Germinal center (tissue), 1 donor: ENCODE measurements at places on chromosomes 5 and 9.
A peak's percentile ranks its signal among the peaks of the same experiment; 100 is the strongest.

- DNase-seq: peak; percentile 49
Observed at GRCh38 chr9:33166231-33167083, 679 bp downstream of the B4GALT1 start.

DNA sequence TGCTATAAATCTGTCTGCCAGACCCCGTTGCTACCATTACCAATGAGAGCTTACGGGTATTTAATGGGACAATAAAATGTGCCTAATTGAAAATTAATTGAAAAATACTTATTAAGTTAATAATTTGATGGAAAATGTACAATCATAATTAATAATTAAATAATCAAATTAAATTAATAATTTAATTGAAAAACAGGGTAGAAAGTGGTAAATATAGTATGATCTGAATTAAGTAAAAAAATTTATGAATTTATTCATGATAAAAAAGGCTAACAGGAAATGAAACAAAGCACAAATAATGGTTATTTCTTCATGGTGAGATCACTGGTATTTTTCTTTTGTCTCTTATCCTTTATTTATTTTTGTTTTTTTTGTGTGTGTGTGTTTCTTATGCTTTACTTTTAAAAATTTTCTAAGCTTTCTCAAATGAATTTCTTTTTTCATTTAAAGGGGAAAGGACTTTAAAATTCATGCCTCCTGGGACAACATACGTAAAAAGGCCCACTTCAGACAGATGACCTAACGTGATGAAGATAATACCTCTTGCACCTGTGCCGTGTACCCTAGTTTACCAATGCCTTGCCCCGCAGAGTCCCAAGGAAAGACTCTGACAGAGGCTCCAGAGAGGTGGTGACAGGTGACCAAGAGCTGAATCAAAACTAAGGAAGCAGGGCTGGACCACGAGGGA, 24.0 kb upstream of the RXRA start:
- no peak for DNase-seq

DNA sequence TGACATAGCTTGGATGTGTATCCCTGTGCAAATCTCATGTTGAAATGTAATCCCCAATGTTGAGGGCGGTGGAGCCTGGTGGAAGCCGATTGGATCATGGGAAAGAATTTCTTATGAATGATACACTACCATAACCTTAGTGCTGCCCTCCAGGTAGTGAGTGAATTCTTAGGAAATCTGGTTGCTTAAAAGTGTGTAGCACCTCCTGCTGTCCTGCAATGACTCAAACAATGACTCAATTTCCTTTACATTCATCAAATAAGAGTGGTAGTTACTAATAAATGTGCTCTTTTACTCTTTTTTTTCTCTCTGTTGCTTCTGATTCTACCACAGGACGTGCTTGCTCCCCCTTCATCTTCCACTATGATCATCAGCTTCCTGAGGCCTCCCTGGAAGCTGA, 1696.0 kb upstream of the CDH9 start:
- no peak for DNase-seq

DNA sequence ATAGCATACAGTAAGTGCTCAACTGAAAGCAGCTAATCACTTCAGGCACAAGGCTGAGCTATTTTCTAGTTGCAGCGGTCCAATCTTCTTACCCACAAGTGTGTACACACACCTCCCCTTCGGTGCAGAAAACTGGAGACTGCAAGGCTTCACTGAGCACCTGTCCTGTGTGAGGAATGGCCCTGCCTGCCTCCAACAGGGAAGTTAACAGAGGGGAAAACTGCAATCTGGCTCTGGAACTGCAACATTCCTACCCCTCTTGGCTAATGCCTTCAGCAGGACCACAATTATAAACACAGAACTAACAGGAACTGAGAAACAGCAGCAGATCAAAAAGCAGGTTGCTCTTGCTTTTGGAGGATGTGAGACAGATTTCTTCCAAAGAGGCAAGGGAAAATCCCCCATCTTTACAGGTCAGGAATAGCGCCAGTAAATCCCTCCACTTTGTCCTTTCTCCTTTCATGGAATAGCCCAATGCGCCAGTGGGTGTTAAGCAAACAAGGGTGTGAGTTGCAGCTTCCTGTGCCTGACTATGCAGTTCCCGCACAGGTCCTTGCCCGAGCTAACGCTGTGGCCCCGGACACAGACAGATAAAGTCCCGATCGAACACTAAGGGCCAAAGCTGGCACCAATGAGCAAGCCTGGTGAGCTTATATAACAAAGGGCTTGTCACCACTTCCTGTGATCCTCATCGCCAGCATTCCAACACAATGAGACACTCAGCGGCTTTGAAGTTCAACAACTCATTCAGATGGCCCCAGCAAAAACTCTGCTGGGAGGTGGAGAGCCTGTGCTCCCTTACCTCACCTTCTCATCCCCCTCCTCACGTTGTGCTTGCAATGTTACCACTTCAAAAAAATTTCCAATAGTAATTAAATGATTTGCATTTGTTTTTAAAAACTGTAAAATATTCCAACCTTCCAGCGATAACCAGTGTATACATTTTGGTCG, 21.5 kb downstream of the SHB start:
- DNase-seq: no peak

GRCh38 chr5:134938030-134938429, 29.7 kb upstream of the CATSPER3 start:
- no peak for DNase-seq

DNA sequence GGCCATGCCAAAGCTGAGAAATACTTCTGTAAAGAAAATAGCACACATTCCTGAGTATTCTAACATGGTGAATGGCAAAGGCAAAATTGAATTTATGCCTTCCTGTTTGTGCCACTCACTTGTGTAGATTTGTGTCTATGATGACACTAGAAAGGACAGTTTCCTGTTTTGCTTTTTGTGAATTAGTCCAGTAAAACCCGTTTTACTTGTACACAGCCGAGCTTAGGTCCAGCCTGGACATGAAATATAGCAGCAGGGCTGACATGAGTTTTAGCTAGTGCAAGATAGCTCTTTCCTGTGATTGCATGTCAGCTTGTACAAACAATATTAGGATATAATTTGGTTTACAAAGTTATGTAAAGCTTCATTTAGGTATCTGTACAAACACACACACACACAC, 1891.7 kb upstream of the WWC1 start:
- DNase-seq: no peak

DNA sequence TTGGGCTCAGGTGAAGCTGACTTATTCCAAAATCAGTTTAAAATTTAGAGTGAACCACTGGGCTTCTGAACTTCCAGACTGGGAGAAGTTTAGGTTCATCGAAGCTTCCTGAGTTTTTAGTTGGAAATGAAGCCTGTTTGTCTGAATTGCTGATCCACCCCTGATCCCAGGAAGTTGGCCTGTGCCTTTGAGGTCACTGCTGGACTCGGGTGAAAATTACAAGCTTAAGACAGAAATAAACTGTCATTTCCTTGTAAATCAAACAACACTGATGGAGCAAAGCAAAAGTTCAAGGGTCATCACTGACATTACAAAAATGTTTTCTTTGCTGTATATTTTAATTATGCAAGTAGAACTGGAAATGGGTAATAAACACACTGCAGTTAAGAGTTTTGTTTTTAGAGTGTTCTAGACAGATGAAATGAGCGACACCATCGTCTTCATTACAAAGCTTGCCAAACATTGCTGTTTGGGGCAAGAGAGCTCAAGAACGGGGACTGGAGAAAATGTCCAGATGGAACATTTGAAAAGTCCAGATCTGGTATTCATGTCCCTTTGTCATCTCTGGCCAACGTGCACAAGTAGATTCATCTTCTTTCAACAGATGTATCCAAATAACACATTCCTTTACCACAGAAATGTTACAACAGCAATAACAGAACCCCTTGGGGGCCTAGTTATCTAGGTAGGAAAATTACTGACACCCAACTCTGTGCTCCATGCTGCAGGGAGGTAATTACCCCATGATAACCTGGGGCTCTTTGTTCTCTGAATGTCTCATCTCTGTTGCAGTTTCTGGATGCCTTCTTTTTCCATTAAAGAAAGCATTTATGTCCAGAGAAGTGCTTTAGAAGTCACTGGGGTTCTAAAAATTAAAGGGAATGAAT, 142.4 kb upstream of the ERCC6L2 start:
- DNase-seq: no peak

- DNase-seq: no peak
Observed at GRCh38 chr5:143133721-143134120, 269.8 kb downstream of the NR3C1 start.

DNA sequence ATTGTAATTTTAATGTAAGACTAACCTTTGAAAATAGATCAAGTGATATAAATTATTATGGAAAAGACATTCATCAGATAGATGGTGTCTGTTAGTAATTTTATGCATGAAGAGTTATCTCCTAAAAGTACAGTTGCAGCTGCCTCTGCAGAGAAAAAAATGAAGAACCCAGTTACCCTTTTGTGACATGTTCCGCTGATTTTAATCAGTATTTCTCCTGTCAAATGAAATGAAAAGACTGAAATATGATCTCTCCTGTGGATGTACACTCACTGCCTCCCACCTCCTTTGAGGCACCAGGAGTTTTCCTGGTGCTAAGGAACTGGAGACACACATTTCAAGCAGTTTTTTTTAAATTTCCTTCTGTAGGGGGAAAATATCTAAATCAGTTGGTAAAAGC, 277.4 kb downstream of the KIF4B start:
- DNase-seq: no peak

DNA sequence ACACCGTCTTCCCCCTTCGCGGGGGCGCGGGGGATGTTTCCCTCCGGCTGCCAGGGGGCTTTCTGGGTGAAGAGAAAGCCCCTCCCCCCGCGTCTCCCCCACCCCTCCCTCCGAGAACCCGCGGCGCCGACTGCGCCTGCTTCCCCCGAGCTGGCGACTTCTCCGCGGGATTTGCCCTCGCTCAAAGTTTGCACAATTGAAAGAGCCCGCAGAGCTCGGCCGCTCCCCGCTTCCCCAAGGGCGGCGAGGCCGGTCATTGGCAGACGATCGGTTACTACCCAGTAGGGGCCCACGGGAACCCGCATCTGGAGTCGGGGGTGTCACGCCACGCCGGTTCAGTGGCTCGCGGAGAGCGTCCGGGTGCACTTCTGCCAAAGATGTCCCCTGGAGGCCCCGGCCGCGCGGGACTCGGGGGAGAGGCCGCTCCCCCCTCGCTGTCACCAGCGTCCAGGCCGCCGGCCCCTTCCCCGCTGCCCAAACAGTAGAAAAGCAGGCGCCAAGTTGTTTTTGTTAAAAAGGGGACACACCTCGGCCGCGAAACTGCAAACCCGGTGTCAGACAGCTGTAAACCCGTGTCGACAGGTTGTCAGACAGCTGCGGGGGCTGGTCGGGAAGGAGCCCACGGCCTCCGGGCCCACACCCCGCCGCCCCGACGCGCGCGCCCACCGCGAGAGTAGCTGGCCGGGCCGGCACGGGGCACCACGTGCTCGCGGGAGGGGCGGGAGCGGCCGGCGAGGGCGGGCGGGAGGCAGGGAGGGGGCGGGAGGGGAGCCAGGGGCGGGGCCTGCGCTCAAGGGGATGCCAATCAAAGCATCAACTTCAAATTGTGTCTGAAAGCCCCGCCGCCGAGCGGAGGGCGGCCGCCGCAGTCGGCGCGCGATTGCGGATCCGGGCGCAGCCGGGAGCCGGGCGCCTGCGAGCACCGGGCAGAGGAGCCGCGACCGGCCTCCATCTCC, at the start of gene IRX1:
Gene IRX1, plus strand, starts transcription at position 827 of the 956 bp plus-strand sequence. CDS start 274 bp downstream, outside the sequence.
- DNase-seq: no peak

DNA sequence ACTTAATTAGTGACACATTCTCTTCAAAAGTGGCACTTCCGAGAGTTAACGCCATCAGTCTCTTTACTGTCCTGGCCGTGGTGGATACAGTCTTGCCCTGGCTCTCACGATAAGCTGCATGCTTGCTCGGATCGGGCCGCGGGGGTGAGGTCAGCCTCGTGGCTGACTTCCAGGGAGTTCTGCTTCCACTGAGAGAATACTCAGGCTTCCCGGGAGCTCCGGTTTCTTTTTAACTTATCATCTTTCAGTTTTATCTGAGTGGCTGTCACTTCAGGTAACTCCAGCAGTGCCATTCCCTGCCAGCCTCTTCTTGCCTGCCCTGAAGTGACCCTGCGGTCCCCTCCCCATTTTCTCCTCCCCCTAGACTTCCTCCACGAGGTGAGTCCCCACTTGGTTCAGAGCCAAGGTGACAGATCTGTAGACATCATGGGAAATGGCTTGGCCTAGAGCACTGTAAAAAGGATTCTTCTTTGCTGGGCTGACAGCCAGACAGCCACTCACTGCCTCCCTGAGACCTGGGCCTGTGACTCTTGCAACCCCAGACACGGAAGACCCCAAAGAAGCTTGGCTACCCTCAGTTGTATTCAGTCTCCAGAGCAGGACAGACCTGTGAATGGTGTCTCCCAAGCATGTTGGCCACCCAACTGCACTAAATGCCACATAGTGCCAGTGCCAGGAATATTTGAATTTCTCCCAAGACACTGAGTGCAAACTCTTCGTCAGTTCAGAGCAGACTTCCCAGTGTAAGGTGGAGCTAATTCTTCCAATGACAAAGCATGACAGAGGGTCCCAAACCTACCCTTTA, 95.1 kb downstream of the DAPK1 start:
- no peak for DNase-seq

DNA sequence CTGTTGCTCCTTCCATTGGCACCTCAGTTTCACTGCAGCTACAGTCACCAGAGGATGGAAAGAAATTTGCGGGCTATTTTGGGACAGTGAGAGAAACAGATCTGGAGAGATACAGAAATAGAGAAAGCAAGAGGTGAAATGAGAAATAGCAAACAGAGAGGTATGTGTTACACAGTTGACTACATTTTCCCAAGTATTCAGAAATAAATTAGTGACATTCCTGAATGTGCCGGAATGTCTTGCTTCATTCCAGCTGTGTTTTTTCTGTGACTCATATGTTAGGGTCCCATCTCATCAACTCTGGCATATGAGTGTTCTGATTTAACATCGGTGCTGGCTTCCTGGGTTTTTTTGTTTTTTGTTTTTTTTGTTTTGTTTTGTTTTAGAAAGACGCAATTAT, 63.8 kb upstream of the ZNF462 start:
- DNase-seq: no peak

GRCh38 chr9:17481565-17481964, 97.3 kb upstream of the SH3GL2 start:
- DNase-seq: no peak

DNA sequence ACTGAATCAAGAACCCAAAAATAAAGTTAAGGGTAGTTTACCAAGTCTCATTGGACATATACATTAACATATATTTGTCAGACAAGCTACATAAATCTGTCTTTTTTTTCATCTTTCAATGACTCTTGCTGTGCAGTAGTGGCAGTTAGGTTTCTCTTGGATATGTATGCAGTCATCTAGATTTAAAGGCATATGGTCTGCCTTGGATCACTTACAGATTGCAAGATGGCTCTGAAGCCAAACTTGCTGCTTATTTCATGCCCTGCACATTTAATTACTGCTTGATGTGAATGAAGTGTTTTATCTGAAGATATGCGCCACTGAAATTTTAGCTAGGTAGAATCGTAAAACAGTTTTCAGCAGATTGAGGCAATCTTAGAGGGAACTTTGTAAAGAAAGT, 18.6 kb upstream of the MAN2A1 start:
- DNase-seq: no peak

DNA sequence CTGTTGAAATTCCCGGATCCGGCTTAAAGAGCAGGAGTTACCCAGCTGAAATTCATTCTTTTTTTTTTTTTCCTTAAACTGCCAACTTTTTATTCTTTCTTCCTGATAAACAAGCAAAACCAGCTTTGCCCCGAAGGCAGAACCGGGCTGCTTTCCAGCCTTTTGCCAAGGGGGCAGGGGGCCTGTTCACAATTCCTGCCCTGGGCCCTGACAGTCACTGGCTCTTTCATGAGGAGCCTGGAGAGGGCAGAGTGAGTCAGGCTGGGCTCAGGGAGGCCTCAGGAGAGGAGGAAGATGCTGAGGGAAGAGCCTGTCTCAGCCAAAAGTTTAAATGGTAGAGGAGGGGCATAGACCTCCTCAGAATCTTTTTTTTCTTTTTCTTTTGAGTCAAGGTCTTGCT, 4.8 kb downstream of the GLIPR2 start:
- DNase-seq: no peak

- DNase-seq: no peak
Observed at GRCh38 chr5:31007672-31008071, 185.8 kb upstream of the CDH6 start.
